ENCODE measurements at places on chromosomes 13 and 19.

DNA sequence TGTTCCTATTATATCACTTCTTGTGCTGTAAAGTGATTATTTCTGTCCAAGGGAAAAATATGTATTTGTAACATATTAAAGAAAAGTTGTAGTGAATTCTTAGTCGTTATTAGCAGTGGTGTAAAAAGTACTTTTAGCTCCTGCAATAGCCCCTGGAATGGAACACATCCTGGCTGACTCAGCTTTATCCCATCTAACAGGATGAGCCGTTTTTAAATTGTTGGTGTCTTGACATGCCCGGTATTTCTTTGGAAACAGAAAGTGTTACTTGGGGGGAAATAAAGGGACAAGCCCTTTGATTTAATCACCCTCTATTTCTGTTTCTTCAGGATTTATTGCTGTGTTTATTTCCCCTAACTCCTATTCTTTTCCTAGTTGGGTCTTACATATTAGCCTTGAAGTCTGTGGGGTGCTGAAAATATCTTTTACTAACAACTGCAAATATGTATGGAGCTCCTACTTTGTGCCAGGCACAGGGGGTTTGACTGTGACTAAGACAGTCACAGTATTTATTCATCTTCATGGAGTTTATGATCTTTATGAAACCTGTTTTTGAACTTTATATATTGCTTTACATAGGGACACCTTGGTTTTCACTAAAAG lies 17.9 kb downstream of the COG3 start:
- no peak for DNase-seq

GRCh38 chr13:26529441-26529840 lies 28.0 kb upstream of the WASF3 start:
- no peak for DNase-seq

- DNase-seq: no peak
These were observed 201.4 kb downstream of the DIAPH3 start for GRCh38 chr13:59962343-59962742.

DNA sequence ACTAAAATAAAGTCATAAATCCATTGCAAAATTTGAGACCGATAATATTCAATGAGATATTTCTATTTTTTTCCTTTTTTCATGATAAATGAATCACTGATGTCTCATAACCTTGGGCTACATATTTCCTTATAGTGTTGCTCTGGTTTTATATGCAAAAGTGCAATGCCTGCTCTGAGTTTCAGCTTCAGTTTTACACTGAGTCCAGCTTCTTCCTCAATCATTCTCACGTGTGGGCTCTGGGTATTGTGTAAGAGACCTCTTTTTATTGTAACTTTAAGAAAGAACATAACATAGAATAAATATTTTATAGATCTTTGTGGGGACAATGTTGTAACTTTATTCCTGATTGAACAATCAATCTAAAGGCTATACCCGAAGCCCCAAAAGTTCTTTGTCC lies 280.2 kb upstream of the EDNRB start:
- no peak for DNase-seq

GRCh38 chr19:46609511-46610412 lies 8.6 kb downstream of the CALM3 start:
- DNase-seq: no peak

GRCh38 chr13:39900106-39900750 lies 244.8 kb downstream of the COG6 start:
- DNase-seq: no peak

- no peak for DNase-seq
These were observed 99.8 kb downstream of the CRYL1 start for GRCh38 chr13:20425819-20426219.

GRCh38 chr19:42017040-42017439 lies 23.0 kb upstream of the ATP1A3 start:
- no peak for DNase-seq

GRCh38 chr19:32131005-32131404 lies 214.4 kb upstream of the ZNF507 start:
- no peak for DNase-seq

DNA sequence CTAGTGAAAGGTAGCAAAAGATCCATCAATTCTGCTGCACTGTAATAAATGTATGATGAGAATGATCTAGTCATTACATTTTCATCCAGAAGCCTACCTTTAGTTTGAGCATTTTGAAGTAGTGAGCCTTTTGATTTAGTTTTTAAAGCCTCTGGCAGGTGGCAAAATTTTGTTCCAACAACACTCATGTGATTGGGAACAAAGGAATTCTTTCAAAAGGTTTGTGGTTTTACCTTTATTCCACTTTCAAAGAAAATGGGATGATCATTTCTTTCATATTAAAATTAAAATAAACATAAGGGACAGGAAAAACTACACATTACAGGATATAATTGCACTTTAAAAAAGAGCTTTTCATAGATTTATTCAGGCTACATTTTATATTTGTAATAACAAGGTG lies 260.2 kb downstream of the DACH1 start:
- no peak for DNase-seq

DNA sequence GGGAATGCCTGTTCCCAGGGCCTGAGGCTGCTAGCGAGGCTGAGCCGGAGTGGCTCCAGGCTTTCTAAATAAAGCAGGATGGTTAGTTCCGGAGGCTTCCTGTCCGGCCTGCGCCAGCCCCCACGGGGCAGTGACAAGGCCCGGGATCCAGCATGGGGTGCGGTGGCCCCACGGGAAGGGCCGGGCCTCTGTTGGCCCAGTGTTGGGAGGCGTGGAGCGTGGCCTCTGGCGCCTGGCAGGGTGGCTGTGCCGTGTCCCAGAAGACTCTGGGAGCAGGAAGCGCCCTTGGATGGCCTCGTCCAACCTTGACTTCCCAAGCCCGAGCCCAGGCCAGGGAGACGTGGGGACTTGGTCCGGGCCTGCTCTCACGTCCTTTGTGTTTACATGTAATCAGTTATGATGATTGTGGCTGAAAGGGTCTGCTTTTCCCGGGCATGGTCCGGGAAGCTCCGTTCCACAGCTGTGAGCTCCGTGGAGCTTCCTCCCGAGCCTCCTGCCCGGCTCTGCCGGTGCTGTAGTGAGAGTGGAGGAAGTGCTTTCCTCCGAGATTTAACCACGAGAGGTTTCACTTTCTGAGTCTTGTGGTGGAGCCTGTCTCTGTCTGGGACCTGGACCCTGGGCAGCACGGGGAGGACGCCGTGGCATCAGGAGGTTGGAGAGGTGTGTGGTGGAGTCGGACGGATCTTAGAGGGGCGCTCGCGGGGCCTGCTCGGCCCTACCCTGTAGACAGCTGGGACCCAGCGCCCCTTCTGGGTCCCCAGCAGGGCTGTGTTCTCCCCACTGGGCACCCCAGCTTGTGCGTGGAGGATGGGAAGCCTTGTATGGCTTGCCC lies 4.6 kb downstream of the GNA11 start:
- DNase-seq: no peak

DNA sequence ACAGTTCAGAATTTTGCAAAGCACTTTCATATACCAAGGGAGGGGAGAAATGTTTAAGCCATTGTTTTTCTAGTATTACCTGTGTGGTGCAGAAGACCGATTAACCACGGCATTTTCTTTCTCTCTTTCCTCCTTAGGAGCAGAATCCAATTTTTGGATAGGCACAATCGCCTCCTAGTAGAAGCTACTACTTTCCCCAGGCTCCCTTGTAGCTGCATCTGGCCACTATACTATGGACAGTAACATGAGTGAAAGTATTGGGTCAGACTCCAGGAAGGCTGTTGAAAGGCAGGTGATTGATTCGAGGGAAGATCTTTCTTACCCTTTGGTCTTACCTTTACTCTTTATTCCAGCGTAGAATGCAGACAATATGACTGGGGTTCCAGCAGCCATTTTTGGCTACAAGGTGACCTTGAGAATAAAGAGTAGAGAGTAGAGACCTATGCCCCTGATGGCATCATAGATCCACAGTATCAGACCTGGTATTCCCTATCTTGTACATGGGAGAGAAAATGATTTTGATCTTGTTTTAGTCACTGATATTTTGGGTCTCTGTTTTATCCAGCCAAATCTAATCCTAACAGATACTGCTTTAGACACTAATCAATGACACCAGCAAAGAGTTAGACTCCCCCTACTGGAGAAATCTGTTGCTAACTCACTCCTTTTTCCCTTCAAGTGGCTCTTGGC lies 77.0 kb downstream of the LRRC63 start:
- peak; percentile 34 for DNase-seq

DNA sequence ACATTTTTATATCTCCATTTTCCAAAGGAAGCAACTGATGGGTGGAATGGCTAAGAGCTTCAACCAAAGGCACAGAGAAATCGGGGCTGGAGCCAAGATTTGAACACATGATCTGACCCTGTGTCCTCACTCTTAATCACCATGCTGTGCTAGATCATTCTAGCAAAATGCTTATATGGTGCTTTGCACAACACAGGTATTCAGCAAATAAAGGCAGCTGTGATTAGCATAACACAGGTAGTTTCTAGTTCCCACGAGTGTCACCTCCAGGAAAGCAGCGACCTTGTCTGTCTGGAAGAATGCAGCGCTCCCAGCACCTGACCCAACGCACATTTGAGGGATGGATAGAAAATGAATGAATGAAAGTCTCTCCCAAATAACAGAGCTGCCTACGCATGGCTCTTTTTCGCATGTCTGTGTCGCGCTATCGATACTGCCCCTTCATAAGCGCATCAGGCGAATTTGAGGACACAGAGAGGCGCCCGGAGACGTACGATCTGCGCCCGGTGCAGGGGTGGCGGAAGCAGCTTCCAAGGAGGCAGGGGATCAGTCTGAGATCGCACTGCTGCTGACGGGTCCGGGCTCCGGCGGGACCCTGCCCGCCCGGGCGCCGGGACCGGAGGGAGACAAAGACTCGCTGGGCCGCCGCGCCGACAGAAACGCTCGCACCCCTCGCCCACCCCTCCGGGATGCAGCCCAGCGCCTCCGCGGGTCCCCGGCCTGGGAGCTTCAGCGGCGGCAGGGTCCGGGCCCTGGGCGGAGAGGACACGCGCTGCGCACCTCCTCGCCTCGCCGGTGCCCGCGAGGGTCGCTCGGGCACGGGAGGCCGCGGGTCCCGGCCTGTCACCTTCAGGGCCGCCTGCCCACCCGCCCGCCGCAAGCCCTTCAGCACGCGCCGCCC lies 609 bp downstream of the EPS15L1 start:
- DNase-seq: no peak

- DNase-seq: peak; percentile 32
These were observed 25.5 kb upstream of the MCF2L start for GRCh38 chr13:112943309-112944125.

GRCh38 chr19:7460562-7460966 lies 28.3 kb downstream of the PEX11G start:
- no peak for DNase-seq

DNA sequence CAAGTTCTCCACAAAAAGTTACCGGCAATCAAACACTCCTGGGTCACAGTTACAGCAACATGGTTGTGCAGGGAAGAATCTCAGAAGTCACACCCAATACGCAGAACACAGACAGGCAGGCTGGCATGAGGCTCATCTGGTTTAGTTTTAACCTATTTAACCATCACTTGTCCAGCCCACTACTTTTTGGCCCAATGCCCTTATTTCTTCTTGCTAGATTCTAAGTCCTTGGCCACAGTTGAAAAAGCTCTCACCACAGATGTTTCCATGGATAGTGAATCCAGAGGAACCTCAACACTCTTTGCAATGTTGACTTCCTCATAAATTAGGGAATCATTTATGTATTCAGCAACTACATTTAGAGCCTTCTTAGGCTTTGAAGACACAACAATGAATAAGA lies 50.7 kb upstream of the FNDC3A start:
- DNase-seq: no peak

DNA sequence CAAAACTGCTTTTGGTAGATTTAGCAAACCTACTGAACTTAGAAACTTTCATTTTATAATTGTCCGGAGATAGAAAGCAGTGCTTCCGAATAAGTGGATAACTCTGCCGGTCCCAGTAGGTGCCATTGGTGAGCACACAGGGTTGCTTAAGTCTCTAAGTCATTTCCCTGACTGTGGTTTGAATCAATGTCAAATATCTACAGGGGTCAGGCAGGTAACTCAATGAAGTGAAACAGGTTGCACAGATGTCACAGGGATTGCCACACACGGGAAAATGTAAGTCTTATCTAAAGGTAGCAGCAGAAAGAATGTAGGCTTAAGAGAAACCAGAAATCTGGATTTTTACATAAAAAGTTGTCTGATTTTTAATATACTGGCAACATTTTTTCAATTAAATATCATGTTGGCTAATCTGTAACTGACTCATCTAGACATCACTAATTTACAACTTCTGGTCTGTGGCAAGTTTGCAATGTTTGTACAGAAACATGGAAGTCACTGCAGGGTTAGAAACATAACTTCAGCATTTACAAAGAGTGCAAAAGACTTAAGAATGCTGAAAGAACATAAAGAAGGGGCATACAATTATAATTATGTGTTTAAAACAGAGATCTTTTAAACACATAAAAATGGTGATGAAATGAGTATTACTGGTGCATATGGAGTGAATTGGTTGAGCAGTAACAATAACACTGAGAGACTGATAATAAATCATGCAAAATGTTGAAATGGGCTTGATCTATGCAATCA lies 14.3 kb upstream of the LRRC63 start:
- no peak for DNase-seq

GRCh38 chr13:40026741-40027140 lies 371.3 kb downstream of the COG6 start:
- no peak for DNase-seq

GRCh38 chr13:39462906-39463305 lies 140.1 kb downstream of the LHFPL6 start:
- DNase-seq: no peak

GRCh38 chr13:91014696-91015095 lies 332.8 kb upstream of the MIR17HG start:
- DNase-seq: no peak

- DNase-seq: no peak
These were observed 24.7 kb downstream of the IL12RB1 start for GRCh38 chr19:18062028-18062427.

- peak; percentile 62 for DNase-seq
These were observed 3.5 kb downstream of the ANGPTL4 start for GRCh38 chr19:8367327-8368001.

DNA sequence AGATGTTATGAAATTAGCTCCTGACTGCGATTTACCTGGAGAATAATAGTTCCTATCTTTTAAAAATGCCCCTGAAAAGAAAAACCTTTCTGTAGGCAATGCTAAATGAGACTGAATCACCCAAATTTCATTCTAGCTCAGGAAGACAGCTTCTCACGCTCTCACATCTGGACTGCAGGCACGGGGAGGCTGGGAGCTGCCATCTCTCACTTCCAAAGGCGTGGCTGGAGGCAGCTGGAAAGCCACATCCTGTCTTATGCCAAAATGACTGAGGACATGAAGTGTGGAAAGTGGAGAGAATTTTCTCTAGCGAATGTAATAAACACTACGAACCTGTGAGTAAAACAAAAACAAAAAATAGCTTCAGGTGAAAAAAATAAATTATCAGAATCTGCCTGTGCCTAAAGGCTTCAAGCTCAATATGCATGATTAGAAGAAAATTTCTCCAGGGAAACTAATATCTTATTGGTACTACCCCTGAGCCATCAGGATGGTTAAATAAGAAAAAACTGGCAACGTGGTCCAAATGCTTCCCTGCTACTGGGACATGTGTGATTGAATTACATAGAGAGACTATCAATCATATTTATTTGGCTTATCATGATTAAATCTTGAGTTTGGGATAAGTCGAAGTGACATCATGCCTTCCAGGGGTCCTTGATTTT lies 58.1 kb upstream of the UBL3 start:
- no peak for DNase-seq
